ENCODE measurements at places on chromosomes 16 and 17.

DNA sequence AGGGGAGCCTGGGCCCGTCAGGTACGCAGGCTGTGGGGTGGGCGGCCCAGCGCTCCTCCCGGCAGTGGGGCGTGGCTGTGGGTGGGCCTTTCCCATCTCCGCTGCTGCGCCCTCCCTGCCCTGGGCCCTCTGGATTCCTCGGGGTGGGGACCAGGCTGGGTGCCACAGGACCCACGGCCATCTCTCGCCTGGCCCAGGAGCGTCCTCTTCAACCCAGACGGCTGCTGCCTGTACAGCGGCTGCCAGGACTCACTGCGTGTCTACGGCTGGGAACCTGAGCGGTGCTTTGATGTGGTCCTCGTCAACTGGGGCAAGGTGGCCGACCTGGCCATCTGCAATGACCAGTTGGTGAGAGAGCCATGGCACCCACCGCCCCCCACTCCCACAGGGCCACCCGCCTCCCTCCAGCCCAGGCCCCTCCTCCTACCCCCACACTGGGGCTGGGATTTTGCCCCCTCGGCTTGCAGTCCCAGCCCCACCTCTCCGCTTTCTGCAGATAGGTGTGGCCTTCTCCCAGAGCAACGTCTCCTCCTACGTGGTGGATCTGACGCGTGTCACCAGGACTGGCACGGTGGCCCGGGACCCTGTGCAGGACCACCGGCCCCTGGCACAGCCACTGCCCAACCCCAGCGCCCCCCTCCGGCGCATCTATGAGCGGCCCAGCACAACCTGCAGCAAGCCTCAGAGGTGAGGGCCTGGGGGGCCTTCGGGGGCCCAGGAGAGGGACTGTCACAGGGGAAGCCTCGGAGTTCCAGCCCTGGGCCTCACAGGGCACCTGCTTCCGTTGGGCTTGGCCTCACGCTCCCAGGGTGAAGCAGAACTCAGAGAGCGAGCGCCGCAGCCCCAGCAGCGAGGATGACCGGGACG lies 17.2 kb downstream of the KATNB1 start:
- DNase-seq, result no peak

GRCh38 chr16:19437280-19437679 lies 19.6 kb downstream of the TMC5 start:
- DNase-seq, result no peak

DNA sequence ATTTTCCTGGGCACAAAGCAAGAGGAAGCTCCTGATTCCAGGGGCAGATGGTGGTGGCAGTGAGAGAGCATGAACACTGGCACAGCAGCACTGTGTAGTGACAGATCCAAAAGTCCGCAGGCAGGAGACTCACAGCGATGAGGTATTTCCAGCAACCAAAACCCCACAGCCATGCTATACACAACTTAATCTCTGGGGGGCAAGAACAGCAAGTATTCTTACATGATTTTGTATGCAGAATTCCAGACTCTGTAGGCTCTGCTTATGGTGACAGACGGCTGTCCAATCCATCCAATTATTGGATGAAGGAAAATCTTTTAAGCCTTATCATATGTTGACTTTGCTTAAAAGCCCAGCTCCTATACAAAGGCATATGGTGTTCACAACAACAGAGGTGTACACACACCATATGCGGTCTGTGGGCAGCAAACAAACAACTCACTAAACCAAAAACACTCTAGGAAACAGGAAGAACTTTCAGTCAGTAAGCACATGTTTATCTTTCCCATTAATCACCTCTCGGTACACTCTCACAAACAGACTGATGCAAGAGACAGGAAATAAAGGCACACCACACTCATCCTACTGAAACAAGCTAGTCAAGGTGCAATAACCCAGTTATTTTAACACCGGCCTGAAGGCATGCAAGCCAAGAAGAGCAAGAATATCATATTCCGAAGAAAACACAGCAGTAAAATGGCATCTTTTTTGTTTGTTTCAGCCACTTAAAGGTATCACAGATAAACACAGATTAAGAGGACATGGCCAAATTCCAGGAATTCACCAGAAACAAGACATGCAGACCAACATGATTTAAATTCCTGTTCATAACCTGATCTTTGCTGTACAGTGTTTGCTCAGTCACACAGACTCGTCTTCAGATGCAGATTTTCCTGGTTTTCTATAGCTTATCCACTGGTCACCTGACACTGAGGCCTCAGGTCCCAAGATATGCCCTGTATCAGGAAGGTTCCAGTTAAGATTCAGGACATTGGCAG lies 47.8 kb downstream of the ERN1 start:
- DNase-seq, result peak; percentile 43

DNA sequence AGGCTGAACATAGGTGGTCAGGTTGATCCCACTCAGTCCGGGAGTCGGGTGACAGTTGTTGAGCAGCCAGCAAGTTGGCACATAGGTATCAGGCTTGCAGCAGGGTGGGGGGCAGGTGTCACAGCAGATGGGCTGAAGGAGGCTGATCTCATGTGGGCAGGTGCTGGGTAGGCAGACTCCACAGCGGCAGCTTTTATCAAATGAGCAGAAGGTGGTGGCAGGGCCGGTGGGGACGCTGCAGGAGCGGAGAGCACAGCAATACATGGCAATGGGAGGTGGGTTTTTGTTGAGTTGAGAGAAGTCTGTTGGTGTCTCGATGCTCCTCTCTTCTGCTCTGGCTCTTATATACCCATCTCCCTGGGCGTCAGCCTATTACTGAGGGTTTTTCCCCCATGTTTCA lies at the start of gene KRTAP3-1:
Gene KRTAP3-1 (minus strand): TSS at position 318 of the 400 bp plus-strand sequence. CDS start 54 bp downstream, at position 264.
- DNase-seq, result no peak

DNA sequence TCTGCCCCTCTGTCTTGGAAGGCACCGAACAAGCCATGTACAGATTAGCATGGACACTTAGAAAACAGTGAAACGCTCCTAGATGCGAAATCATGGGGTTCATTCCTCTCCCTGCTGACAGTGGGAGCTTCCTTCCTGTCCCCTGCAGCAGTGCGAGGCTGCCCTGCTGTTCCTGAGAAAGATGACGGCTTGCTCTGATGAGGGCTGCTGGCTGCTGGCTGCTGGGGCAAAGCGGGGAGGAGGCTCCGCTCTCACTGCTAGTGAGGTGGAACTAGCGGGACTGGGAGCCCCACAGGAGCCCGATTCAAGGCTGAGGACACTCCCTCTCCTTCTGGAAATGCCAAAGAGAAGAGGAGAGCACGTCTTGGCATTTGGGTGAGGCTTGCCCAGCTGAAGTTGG lies 25.9 kb upstream of the CACNG4 start:
- no peak for DNase-seq

DNA sequence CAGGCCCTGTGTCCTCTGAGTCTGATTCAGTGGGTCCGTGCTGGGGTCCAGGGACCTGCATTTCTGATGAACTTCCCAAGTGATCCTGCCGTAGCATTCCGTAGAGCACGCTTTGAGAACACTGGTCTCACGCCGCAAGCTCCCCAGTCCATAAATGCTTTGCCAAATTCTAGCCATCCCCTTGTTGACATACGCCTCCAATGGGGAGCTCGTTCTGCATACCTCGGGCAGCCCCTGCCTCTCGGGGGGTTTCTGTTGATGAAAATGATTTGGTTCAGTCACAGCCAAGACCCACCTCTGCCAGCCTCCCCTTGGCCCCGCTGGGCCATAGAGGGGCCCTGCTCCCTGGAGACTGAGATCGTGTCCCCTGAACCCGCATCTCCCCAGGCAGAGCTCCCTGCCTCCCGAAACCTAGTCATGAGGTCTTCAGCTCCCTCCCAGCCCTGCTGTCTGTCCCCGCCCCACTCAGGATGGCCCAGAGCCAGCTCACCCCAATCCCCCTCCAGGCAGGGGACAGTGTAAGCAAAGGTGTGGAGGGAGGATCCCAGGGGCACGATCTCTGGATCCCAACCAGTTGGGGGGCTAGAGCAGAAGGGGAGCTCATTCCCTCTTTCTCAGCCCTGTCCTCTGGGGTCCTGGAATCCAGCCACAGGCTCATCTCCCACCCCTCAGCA lies 16.2 kb upstream of the SPNS2 start:
- DNase-seq, result no peak

GRCh38 chr17:81031566-81032550 lies 3.1 kb upstream of the BAIAP2 start:
- no peak for DNase-seq

DNA sequence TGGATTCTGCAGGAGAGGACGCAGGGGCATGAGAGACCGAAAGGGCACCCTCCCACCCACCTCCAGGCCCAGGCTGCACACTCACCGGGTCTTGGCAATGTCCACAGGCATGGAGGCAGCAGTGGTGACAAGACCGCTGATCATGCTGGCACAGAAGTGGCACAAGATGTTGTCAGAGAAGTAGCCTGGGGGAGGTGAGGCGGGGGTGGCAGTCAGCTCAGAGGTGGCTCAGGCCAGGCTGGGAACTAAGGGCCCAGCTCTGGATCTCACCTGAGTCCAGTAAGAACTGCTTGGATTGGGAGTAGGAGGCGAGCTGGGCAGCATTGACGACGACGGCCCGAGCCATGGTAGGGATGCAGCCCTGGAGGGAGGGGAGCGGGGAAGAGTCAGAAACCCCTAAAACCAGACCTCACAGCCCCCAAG lies 1.8 kb downstream of the SLC25A11 start:
- DNase-seq, result no peak

- no peak for DNase-seq
Observed at GRCh38 chr17:44906010-44906646, 6.9 kb upstream of the EFTUD2 start.

- no peak for DNase-seq
Observed at GRCh38 chr17:28141773-28142172, 99.3 kb downstream of the NLK start.

- no peak for DNase-seq
Observed at GRCh38 chr16:11681976-11682654, 13.9 kb downstream of the SNN start.

DNA sequence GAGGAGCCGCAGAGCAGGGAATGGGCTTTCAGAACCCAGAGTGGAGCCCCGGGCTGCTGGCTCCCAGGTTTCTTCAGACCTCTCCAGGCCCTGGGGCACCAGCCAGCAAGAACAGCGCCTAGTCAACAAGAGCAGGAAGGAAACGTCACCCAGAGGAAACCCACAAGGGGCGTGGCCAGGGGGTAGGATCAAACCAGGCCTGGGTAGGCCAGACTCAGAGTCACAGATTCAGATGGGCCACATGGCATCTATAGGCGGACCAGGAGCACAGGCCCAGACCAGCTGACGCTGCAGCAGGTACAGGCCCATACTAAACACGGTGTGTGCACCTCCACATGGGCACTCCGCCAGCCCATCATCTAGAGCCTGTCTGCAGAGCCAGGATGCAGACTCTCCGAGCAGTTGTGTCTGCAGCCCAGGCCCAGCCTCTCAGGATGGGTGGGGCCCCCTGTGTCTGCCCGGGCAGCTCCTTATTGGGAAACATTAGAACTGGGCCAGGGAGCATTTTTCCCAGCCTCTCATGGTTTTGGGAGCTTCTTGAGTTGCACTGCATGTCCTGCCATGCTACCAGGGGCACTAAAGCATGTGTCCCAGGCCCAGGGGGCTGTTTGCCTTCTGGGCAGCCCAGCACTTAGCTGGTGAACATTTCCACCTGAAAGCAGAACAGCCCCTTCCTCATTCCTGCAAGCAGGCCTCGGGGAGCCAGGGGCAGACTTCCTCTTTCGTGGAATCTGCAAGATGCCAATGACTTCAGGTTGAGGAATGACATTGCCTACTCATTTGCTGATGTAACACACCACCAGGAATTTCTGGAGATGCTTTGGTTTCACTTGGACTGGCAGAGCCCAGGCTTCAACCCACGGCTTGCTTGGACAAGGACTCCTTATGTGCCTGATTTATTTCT lies at the start of gene NLRP1:
Gene NLRP1 (minus strand): TSS at position 127 of the 904 bp plus-strand sequence. CDS start 552 bp downstream, outside the sequence.
- DNase-seq, result peak; percentile 94

DNA sequence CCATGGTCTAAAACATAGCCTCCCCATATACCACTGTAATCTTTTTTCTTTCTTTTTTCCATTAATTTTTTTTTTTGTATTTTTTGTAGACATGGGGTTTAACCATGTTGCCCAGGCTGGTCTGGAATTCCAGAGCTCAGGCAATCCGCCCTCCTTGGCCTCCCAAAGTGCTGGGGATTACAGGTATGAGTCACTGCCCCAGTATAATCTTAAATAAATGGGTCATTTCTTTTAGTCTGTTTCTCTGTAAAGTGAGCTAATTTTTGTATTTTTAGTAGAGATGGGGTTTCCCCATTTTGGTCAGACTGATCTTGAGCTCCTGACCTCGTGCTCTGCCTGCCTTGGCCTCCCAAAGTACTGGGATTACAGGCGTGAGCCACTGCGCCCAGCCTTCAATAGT lies 5.7 kb upstream of the NME1 start:
- no peak for DNase-seq

DNA sequence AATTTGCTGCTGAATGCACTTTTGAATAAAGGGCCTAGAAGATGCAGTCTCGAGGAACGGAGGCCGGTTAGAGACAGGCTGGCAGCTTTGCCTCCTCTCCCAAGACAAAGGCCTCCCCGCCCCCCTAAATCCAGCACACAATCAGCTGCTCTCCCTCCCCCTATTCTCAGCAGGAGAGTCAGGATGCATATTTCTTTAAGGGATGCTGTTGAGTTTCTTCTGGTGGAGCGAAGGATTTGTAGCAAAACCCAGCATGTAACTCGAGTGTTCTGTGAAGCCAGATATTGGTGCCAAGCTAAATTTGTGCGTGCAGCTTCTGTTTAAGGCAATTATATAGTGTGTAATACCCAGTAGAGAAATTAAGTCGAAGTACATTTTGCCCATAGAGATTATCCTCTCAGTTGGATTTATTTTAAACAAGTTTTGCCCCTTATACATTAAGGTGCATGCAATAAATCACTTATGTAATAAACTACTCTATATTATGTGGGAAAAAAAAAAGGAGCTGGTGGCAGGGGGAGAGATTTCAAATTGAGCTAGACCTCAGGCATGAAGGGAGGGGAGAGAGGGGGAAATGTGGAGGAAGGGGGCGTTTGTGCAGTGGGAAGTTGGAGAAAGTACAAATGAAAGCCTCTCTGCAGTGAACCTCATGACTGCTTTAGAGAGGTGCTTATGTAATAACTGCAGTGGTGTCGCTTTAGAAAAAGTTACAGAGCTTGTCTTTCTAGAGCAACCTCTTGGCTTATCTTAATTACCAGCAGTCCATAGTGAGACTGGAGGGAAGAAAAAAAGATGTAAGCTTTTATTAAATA lies 599.2 kb downstream of the MAF start:
- no peak for DNase-seq

GRCh38 chr17:70776441-70776840 lies 607.1 kb downstream of the KCNJ2 start:
- DNase-seq, result no peak

- no peak for DNase-seq
Observed at GRCh38 chr16:8878523-8878911, 3.6 kb upstream of the LITAFD start.

GRCh38 chr17:8384801-8385378 lies 1.9 kb upstream of the RPL26 start:
- no peak for DNase-seq

GRCh38 chr16:1746693-1747195 lies 24.6 kb downstream of the NME3 start:
- DNase-seq, result no peak

- DNase-seq, result peak; percentile 18
Observed at GRCh38 chr17:80596760-80597608, 52.3 kb downstream of the RPTOR start.

- no peak for DNase-seq
Observed at GRCh38 chr16:28274676-28275075, 17.6 kb upstream of the SBK1 start.

GRCh38 chr16:71649704-71650103 lies 23.7 kb downstream of the MARVELD3 start:
- no peak for DNase-seq

GRCh38 chr17:41520821-41521521 lies 2.3 kb upstream of the KRT15 start:
- no peak for DNase-seq

- DNase-seq, result no peak
Observed at GRCh38 chr16:85304337-85304736, 192.1 kb upstream of the CIBAR2 start.

All from activated naive CD4-positive, alpha-beta T cell treated with Interleukin-2 at 50 U/mL for 16 hours (primary cell).